Right atrium auricular region (tissue), 2 donors: ENCODE measurements at places on chromosomes 11 and 22. TPM values are rescaled to one million over a fixed set of nuclear protein-coding genes. Genes with fewer than 3 reads are reported as not detected.

The C11orf42 gene
- total RNA-seq = not detected

DNA sequence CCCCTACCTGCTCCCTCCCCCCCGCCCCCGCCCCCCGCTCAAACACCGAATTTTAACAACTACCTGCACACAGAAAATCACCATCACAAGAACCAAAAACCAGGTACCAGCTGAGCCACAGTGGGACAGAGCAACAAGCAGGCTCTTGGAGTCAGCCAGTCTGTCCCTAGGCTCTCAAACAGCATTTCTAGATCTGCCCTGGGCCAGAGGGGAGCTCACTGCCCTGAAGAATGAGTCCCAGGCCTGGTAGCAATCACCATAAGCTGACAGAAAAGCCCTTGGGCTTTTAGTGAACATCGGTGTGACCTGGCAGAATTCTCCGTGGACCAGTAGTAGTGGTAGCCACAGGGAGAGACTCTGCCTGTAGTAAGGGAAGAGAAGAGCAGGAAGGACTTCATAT lies 58.3 kb downstream of the C11orf87 start:
- DNase-seq = no peak

- no peak for DNase-seq
These were observed 8.1 kb upstream of the TOP3B start for GRCh38 chr22:21990445-21991303.

DNA sequence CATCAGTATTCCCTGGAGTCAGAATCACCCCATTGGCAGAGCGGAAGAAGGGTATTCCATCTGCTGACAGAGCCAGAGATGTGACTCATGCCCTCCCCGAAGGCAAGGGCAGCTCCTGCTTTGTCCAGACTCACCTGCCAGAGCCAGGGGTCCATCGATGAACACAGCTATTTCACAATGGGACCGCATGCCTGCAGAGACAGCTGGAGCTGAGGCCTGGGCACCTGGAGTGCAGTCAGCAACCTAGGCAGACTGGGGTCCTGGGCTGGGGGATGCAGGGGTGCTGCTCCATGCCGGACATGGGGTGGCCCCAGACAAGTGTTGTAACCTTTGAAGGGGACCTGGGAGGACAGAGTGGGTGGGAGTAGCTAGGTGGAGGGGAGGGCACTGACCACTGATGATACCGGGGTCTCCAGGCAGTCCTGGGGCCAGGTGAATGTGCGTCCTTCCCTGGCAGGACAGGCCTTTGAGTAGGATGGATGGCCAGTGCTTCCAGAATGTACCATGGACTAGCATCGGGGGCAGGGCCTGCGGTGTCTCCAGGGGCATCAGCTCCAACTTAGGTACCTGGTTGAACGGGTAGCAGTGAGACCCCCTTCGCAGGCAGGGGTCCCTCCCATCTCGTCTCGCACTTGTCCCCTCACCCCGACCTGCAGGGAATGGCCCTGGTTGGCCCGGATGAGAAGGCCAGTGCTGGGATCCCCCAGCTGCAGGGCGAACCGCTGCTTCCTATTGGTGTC lies 1.7 kb downstream of the TRPT1 start:
- DNase-seq = no peak

DNA sequence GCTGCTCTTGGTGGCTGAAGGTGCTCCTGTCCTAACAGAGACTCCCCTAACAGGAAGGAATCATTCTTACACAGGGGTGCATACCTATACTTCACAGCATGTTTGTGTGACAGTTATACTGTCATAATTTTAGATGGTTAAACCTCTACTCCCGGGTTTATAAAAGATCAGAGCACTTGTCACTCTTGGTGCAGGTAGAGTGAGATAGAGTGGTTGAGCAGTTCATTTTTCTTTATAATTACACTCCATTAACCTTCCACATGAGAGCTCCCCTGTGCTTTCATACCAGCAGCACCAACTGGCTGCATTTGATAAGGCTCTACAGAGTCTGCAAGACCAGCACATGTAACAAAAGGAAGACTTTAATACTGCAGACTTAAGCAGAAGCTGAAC lies 72.9 kb downstream of the LARGE2 start:
- DNase-seq = no peak

The CLNS1A gene
- total RNA-seq = 55.2 TPM

- no peak for DNase-seq
These were observed 22.3 kb downstream of the TNKS1BP1 start for GRCh38 chr11:57302489-57302888.

The TMEM80 gene
- 12.5 TPM for total RNA-seq

DNA sequence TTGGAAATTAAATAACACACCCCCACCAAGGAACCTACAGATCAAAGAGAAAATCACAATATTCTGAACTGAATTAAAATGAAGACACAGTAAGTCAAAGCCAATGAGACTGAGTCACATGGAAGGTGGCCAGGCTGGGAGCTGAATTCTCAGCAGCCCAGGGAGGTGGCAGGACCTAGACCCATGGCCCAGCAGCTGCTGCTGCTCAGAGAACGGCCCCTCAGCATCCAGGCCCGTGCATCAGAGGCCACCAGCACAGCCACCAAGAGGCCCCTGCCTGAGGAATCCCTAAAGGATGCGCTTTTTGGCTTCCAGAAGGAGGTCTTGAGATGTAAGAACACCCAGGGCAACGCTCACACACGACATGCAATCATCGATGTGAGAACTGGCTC lies 35.0 kb downstream of the TBX1 start:
- no peak for DNase-seq

DNA sequence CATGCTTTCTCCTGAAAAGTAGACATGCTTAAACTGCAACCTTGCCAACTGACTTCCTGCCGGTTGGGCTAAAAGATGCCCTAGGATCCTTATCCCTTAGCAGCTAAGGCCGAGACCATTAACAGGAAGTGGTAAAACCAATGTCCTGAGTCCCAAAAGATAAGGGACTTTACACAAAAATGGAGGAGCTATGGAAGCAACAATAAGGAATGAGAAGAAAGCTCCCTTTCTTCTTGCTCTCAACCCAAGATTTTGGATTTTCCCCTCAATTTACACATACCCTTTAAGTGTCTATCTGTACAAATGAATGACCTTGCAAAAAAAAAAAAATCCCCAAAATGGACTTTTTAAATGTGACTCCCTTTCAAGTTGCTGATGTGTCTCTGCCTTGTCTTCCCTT lies 11.1 kb downstream of the MRPL17 start:
- no peak for DNase-seq

The OR5A1 gene
- not detected for total RNA-seq

DNA sequence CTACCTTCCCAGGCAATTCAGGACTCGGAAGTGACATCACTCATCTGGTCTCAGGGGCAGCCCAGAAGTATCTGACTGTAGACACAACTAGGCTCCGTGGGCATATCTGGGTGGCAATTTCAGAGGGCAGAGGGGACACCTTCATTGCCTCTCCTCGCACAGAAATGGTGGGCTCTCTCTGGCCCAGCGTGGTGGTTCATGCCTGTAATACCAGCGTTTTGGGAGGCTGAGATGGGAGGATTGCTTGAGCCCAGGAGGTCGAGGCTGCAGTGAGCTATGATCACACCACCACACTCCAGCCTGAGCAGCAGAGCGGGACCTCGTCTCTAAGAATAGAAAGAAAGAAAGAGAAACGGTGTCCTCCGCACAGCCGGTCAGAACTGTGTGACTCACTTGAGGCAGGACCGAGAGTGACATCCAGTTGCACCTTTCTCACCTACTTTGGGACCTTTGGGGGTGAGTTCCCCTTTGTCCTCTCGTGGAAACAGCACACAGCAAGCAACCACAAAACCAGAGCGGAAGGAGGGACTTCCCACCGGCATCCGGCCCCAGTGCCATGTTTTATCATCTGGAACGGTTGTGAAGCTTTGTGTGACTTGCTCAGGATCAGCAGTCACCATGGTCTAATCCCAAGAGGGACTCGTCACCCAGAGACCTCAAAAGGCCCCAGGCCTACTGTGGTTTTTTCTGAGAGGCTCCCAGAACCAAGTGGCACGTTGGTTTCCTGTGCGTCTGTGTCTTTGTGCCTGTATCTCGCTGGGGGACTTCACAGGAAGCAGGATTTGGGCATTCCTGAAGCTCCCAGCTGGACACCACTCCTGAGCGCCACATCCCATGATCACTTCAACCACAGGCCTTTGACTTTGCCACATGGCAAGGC lies 38.4 kb upstream of the EMID1 start:
- no peak for DNase-seq

- no peak for DNase-seq
These were observed 23.1 kb upstream of the CDC42EP2 start for GRCh38 chr11:65291613-65292012.

DNA sequence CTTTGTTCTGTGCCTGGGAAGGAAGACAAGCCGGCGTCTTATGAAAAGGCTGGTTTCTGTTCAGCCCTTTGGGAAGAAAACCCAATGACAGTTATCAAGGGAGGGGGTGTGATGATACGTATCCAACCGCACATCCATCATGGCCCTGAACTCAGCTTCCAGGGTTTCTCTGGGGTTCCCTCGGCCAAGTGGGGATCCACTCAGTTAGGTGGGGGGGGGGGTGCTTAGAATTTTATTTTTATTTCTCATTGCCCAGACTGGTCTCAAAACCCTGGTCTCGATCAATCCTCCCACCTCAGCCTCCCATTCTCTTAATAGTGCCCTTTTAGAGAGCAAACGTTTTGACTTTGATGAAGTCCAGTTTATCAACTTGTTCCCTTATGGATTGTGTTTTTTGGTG lies 25.7 kb downstream of the KCNQ1 start:
- DNase-seq = no peak

- DNase-seq = peak; percentile 63
These were observed 27.9 kb upstream of the OAF start for GRCh38 chr11:120182790-120183491.

The KRTAP5-3 gene
- not detected for total RNA-seq

DNA sequence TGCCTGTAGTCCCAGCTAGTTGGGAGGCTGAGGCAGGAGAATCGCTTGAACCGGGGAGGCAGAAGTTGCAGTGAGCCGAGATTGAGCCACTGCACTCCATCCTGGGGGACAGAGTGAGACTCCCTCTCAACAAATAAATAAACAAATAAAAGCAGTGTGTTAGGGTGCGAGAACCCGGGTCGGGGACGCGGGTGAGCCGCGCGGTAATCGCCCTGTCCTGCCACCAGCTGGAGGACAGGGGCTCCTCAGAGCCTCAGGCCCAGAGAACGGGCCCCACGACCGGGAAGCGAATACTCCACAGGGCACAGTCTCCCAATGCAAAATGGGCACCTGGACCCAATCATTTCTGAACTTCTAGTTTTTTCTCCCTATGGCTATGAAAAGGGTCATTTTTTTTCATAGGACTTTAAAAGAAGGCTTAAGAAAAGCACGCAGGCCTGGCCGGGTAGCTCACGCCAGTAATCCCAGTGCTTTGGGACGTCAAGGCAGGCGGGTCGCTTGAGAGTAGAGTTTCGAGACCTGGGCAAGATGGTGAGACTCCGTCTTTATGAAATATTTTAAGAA lies 744 bp upstream of the MCM5 start:
- DNase-seq = no peak

- DNase-seq = peak; percentile 44
These were observed 586.4 kb downstream of the BRD1 start for GRCh38 chr22:49241174-49241851.
